ENCODE measurements at places on chromosomes 3 and 15. TPM values are rescaled to one million over a fixed set of nuclear protein-coding genes. Genes with fewer than 3 reads are reported as not detected.

The AADACL2 gene
- 0.11 TPM for total RNA-seq

The FMN1 gene
- total RNA-seq: 48.3 TPM

The FOXB1 gene
- total RNA-seq: not detected

GRCh38 chr3:185992831-185993374, 55.1 kb upstream of the TRA2B start:
- no peak for DNase-seq

- peak; percentile 57 for DNase-seq
These were observed 31.7 kb downstream of the BHLHE40 start for GRCh38 chr3:5010706-5011554.

DNA sequence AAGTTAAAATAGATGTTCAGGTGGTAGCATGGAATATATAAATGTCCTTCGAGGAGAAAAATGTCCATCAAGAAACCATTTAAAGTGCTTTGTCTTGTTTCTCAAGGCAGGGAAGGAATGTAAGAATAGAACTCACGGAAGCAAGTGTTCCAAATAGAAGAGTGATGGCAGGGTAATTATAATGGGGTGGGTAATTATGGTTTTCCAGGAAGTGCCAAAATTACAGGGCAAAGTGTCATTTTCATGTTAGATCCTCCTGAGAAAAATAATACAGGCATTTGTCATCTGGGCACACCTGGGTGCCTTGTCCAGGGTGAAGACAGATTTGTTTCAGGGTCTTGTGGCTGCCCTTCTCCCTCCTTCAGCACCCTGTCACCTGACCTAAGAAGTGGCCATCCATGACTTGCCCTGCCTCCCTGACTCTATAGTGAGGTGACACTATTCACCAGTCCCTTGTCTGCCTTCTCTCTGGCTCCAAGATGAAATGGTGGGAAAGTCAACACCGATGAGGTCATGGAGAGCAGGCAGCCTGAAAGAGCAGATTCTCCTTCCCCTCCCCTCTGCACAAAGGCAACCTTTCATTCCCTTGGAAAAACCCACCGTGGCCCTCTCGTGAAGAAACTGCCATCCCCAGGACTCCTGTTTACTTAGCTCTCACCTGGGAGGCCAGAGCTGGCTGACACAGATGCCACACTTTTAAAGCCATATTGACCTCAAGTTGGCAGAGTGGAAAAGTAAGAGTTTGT, 45.1 kb upstream of the AMOTL2 start:
- DNase-seq: no peak

DNA sequence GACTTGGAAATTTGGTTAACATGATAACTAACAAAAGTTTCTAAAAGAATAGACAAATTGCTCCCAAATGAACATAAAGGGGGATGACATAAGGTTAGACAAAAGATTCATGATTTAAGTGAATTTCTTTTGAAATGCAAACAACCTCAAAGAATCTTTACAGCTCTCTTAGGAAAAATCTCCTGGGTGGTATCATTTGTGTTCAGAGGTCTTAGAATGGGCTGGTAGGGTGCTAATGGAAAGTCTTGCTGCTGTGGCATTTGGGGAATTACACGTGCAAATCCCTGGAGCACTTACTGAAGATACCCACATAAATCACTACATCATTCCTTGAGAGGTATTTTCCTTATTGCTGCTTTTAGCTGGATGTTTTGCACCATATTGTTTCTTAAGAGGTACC, 14.4 kb upstream of the ROBO2 start:
- no peak for DNase-seq

- no peak for DNase-seq
These were observed 305.4 kb upstream of the ROPN1 start for GRCh38 chr3:124297062-124297980.

DNA sequence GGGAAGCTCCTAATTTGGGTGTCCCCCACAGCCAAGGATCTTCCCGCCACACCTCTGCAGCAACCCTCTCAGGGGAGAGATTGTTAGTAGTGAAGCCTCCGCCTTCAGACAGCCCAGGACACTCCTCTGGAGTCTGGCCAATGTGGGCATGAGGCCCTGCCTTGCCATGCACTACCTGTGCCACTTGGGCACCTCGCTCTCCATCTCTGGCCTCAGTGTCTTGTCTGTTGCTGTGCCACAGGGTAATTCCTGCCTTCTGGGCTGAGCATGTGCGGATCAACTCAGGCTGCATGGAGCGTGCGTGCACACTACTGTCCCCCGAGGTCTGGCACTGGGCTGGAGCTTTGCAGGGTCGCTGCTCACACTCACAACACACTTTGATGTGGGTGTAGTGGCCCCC, 7.9 kb upstream of the MESP1 start:
- no peak for DNase-seq

DNA sequence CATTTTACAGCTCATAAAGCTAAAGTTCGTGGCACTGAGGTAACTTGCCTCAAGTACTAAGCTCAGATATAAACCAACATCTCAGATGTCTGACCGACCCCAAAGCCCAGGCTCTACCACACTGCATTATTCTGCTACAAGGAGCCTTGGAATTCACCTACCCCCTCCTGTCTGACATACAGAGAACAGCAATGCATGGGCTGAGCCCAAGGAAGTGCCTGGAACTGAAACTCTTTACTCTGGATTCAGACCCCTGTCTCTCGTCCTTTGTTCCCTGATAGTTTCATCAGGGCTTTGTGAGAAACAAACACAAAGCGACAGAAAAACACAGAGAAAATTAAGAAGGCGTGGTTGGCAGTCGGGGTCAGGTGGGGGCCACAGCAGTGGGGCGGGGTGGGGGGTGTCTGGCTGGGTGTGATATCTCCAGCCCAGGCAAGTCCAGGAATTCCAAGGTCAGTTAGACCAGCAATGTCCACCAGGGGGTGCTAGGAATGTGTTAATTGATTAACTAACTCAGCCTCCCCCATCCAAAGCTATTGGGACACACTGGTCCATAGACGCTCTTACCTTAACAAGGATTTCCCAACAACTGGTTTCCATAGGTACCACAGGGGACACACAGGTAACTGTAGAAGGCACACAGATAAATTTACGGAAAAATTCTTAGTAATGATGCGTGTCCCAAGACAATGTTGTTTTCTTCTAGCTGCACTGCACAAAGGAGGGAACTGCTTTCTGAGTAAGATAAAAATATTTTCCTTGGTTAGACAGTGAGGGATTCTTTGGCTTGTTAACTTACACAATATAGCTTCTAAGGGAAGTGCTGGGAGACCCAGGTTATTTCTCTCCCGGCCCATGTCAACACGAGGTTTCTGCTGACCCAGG, 18.8 kb upstream of the SSUH2 start:
- DNase-seq: peak; percentile 70

GRCh38 chr15:40452296-40453090, 11.7 kb downstream of the BAHD1 start:
- DNase-seq: no peak

- no peak for DNase-seq
These were observed 273.9 kb downstream of the ABHD5 start for GRCh38 chr3:43964640-43965039.

GRCh38 chr3:195249858-195250464, 21.0 kb downstream of the XXYLT1 start:
- no peak for DNase-seq

- DNase-seq: no peak
These were observed 233.4 kb downstream of the FEZF2 start for GRCh38 chr3:62139957-62140356.

DNA sequence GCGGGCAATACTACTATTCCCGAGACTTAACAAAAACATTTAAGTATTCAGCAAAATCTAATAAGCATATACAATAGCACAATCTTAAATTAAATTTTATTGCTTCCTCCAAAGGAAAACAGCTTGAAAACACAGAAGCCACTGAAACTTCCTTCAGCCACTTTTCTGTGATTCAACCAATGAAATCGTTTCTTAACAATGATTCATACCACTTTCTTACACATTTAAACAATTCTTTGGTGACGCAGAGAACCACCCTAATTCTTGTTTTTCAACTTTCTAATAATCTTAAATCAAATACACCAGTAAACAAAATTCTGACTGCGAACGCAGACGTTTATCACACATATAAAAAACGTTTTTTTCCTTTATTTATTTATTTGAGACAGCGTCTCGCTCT, 4.1 kb downstream of the TJP1 start:
- DNase-seq: no peak

DNA sequence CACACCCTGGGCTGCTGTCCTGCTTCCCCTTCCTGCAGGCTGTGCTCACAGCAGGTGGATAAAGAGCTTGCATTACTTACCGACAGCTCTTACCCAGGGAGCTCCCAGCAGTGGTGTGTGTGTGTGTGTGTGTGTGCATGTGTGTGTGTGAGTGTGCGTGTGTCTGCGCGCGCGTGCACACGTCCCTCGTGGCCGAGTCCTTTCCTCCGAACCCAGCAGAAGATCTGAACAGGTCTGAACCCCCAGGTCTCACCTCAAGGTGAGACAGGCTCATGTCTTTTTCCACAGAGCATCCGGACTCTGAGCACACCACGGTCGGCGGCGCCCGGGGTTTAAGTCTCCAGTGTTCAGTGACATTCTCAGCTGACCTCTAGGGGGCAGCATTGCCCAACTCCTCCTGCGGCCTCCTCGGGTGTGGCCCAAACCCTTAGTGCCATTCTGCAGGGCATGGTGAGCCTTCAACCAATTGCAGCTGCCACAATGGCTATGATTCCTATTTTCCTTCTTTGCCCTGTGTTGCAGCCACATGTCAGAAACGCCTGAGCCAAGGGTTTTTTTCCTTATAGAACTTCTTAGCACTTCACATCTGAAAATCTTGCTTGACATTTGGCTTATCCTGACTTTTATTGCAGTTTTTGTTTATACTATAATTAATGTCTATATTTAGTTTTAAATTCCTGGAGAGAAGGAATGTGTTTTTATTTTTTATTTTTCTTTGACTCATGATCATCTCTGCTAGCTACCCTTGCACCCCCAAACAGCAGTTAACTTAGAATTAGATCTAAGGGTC, 64.1 kb upstream of the KLHL25 start:
- peak; percentile 63 for DNase-seq

- no peak for DNase-seq
These were observed 3.3 kb upstream of the NR2F2 start for GRCh38 chr15:96327155-96327741.

DNA sequence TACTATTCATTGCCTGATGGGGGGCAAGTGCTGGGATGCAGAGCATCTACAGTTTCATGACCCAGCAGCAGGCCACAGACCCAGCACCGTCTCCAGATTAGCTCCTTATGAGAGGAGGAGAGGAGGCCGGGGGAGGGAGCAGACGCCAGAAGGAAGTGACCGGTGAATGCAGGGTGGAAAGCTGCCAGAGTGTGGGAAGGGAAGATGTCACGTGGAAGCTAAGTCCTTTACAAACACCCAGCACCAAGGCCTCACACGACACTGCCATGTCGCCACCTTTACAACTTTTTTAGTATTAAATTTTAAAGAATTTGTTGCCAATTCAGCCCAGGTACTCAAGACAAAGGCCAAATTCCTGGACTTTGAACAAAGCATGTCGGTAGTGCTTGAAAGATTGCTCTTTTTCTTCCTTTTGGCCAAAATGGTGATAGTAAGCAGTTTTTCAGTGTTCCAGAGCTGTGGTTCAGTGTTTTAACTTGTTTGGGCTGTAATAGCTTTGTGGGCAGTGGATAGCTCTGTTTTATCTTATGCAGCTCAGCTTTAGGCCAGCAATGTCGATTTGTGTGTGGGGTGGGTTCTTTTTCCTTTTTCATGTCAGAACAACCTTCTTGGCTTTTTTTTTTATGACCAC, 58.2 kb downstream of the ZBTB38 start:
- DNase-seq: peak; percentile 91

DNA sequence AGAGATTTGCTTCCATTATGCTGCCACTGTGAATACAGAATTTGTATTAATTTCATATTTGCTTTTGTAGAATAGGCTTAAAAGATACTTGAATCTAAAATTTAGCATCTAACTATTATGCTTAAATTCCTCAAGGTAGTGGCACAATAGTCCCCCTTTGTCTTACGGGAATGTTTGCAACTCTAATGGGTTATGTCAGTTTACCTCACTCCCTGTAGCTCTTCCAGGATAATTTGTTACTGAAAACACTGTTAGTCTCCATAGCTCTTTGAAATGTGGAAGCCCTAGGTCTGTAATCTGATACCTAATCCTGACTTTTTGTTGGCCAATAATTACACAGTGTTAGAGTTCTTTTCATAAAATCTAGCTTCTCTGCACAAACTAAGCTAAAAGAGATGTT, 433.4 kb downstream of the PYDC2 start:
- no peak for DNase-seq

DNA sequence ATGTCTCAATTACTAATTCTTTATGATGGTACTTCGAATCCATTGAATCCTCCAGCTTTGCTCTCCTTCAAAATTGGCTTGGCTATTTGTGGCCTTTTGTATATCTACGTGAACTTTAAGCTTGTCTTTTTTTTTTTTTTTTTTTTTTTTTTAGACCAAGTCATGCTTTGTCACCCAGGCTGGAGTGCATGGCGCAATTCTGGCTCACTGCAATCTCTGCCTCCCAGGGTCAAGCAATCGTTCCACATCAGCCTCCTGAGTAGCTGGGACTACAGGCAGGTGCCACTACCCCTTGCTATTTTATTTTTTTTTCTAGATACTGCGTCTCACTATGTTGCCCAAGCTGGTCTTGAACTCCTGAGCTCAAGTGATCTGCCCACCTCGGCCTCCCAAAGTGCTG, 7.7 kb upstream of the DIPK2A start:
- DNase-seq: no peak

DNA sequence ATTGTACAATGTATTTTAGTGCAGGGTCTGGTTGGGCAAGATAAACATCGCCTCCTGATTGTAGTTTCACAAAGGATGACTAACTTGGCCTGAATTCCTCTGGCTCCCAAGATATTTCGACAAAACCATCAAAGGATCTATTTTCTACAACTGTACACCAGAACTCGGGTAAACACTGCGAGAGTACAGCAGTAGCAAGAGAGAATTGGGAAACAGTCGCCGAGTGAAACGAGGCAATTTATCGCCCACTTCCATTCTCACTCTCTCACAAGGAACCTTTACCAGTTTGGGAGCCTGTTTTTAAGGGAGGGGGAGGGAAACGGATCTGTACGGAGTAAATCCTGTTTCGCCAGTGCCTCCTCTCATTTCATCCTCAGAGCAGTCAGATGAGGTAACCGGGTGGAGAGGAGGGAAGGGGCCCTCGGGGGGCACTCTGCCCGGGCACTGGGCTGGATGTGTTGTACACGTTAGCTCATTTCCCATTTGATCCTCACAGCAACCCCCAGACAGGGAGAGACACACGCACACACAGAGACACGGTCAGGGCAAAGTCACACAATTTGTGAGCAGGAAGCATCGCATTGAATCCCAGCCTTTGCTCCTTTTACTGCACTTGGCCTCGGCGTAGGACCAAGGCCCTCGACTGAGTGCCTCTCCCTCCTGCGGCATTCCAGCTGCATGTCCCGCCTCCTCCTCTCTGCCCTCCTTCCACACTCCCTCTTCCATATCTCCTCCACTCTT, 120.1 kb downstream of the LIPC start:
- DNase-seq: peak; percentile 83

GRCh38 chr15:69489073-69489571, 36.5 kb downstream of the RPLP1 start:
- DNase-seq: no peak

- DNase-seq: no peak
These were observed 90.5 kb downstream of the LRRC28 start for GRCh38 chr15:99341786-99342185.

Data from left colon (tissue), 2 donors.